ENCODE measurements at places on chromosomes 6 and 20.

DNA sequence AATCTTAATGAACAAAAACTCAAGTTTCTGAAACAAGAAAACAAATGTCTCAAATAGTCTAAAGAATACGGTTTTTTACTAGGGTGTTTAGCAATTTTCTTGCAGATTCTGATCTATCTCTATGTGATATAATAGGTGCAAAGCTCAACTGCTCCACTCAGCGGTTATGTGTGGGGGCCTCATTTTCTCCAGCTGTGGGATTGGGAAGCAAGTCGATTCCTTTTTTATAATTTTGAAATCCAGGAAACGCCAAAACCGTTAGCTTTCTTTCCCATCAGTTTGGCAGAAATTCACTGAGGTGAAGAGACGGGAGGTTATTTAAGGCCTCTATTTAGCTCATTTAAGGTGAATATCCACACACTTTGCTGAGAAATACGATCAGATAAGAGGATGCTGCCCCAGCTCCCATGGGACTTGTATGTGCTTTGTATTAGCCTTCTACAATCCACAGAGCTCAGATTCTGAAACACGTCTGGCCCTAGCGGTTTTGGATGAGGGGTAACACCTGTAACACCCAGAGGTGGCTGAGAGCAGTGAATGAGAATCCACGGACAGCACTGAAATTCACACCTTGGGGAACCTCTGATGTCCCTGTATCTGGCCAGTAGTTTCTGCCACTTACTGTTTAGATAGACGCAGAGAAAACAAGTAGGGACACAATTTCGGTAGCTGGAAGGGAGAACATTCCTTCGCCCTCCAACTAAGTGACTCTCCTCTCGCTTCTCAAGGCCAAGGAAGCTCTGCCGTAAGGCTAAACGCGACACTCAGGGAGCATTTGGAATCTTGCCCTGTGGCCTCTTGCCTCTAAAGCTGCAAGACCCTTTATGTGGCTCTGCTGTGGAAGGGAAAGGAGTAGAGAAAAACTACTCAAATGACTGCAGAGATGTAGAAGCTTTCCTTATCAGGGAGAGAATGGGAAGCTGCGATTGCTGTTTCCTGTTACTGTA is 6.5 kb upstream of the BCAS4 start:
- DNase-seq: no peak

- no peak for DNase-seq
These were observed 246.7 kb downstream of the FOXC1 start for GRCh38 chr6:1856381-1856780.

DNA sequence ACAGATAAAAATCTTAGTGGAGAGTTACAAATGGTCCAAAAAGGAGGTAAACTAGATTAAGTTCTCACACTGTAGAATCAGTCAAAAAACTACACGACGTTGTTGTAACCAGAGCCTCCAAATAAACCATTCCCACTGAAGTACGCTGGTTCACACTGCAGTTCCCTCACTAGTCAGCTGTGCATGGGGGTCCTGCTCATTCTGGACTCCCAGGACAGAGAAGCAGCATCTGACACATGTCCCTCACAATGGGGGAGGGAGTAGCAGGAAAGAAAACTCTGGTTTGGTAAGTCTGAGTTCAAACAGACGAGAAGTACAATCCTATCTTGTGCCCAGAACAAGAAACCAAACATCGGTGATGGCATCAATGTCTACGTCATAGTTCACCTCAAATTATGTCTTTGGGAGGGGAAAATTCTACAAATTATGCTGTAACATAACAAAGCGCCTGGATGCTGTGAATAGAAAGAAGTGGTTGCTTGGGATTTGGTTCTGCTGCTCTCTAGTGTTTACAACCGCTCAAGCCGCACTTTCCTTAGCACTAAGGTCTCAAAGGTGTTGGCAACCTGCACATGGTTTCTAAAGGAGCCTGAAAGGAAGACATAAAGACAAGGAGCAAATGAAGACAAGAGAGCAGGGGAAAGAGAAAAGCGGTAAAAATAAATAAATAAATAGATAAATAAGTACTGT is 208.0 kb downstream of the GMDS start:
- DNase-seq: no peak

- DNase-seq: no peak
These were observed 227.2 kb upstream of the SULF2 start for GRCh38 chr20:48012401-48012974.

GRCh38 chr6:33192671-33193602 is 670 bp upstream of the COL11A2 start:
- no peak for DNase-seq

DNA sequence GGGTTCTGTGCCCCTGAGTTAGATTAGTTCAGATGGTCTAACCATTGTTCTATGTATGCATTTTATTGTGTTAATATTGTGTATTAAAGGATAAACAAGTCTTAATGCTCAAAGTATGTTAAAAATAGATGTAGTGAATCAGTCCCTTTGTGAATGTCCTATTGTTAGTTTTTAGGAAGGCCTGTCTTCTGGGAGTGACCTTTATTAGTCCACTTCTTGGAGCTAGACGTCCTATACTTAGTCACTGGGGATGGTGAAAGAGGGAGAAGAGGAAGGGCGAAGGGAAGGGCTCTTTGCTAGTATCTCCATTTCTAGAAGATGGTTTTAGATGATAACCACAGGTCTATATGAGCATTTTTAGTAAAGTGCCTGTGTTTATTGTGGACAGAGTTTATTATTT is 12.3 kb upstream of the HMGN4 start:
- no peak for DNase-seq

GRCh38 chr20:23249541-23249940 is 101.0 kb upstream of the NXT1 start:
- no peak for DNase-seq

DNA sequence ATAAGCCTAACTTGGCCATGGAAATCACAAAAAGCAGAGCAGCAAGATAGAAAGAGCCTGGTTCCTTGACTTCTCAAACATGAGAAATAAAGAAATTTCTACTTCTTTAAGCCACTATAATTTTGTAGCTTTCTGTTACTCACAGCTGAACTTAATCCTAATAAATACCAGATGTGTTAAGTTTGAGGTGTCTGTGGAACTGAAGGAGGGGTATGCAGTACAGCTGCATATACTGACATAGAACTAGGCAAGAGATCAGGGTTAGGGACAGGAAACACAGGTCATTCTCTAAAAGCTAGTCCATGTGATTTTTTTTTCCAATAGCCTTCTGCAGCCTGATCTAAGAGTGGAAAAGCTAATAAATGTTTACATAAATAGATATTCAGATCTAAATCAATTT is 123.9 kb downstream of the COL12A1 start:
- no peak for DNase-seq

DNA sequence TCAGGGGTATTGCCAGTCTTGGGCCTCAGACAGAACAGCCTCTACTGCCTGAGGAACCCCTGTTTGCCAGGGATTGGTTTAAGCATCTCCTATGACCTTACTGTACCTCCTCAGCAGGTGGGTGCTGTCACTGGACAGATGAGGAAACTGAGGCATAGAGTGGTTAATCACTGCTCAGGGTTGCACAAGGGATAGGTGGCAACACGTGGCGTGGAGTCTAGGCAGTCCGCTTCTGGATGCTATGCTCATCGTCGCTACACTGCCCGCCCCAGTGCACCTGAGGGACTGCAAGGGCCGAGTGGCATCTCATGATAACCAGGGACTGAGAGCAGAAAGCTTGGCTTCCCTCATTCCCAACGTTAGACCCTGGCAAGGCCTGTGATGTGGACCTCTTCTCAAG is 101.8 kb upstream of the SULF2 start:
- no peak for DNase-seq

- no peak for DNase-seq
These were observed 51.1 kb upstream of the TRDN start for GRCh38 chr6:123687864-123688263.

DNA sequence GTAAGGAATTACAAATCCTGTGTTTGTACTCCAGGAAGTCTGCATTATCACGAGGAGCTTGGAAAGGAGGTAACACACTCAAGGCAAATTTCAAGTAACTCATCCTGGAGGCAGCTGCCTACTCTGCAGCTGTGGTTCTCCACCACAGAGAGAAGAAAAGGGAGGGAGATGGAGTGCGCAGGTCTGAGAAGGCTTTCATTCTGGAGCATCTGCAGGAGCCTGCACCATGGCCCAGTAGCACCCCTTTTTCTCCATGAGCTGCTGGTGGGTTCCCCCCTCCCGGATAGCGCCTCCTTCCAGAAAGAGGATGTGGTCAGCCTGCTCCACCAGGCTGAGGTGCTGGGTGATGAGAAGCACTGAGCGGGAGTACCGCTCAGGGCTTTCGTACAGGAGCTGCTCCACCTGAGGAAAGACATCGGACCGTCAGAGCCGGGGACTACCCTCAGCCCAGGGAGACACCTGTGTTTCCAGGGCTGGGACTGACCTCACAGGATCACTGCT is 1.6 kb upstream of the PSMB8 start:
- no peak for DNase-seq

Measured in T-helper 17 cell (primary cell).